ENCODE measurements at places on chromosomes 2 and 18.
A peak's percentile ranks its signal among the peaks of the same experiment; 100 is the strongest.

DNA sequence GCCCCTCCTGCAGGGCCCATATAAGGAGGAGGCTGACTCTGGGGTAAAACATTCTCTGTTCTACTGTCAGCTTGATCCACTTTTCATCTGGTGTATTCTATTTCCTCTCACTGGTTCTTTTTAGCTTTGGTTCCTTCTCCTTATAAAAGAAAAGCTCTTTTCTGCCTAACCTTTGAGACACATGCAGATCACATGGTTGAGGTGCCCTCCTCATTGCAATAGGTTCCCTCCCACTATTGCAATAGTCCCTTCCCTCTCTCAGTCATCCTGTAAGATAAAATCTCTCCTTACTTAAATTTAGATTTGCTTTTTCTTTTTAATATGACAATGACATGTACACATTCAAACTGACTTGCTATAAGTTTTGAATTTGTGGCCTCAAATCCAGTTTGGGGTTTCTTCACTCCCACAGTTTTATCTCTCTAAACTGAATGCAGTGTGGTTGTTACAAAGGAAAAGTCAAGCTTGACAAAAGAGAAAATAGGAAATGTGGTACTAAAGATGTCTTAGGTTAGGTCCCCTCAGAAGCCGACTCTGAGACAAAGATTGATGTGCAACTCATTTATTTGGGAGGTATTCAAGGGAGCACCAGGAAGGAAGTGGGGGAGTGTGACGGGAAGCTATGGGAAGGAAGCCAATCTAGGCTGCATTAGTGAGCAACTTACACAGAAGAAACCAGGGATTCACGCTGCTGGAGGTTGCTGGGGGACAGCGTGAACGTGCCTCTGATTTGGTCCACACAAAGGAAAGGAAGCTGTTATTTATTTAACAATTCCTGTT, 127.6 kb upstream of the LINC00305 start:
- H3K4me3 ChIP-seq: no peak overlapping the region
- DNase-seq: no peak
- H3K36me3 ChIP-seq: no peaks in the 10 kb centered on the region
- H3K27ac ChIP-seq: no peak overlapping the region

- H3K4me1 ChIP-seq: no peaks in the 10 kb centered on the region
- no peak for DNase-seq
- no peaks in the 10 kb centered on the region for H3K27me3 ChIP-seq
- H3K4me3 ChIP-seq: no peak overlapping the region
- no peaks in the 10 kb centered on the region for H3K36me3 ChIP-seq
Measured at GRCh38 chr18:25658476-25658875, 306.5 kb upstream of the ZNF521 start.

DNA sequence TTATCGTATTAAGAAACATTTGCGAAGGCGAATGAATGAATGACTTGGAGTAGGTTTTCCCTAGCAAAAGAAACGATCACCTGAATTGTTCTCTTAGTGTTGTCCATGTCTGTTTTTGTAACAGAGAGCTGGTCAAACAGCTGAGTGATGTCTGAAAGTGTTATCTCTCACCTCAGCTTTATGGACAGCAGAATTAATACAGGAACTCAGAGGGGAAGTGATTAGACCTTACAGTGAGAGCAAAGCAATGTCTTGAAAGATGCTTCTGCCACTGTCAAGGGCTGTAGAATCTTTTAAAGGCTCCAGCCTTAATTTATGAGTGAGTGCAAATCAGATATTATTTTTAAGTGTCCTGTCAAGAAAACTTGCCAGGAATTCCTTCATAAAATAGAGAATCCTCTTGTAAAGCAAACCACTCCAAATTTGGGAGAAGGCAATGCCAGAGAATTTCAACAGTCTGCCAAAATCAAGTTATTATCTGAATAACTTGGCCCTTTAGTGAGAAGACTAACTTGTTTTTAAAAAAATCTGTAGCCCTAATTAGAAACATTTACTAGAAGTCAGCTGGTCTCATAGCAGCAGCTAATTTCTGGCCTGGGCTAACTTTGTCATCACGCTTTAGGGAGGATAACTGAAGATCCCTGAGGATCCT, 60.7 kb downstream of the CDC42EP3 start:
- peak overlapping the region; percentile 82 for H3K27ac ChIP-seq
- H3K4me1 ChIP-seq: peaks cover 22% of the 10 kb centered on the region
- no peaks in the 10 kb centered on the region for H3K27me3 ChIP-seq
- H3K4me3 ChIP-seq: no peak overlapping the region

GRCh38 chr18:13265008-13265910, 46.7 kb downstream of the LDLRAD4 start:
- H3K4me3 ChIP-seq: no peak overlapping the region
- H3K27ac ChIP-seq: no peak overlapping the region
- no peaks in the 10 kb centered on the region for H3K27me3 ChIP-seq
- no peaks in the 10 kb centered on the region for H3K36me3 ChIP-seq

GRCh38 chr2:207483477-207483876, 46.3 kb upstream of the CREB1 start:
- peak overlapping the region; percentile 48 for H3K27ac ChIP-seq
- no peak for DNase-seq
- peaks cover 3% of the 10 kb centered on the region for H3K4me1 ChIP-seq
- no peak overlapping the region for H3K4me3 ChIP-seq
- no peaks in the 10 kb centered on the region for H3K36me3 ChIP-seq

DNA sequence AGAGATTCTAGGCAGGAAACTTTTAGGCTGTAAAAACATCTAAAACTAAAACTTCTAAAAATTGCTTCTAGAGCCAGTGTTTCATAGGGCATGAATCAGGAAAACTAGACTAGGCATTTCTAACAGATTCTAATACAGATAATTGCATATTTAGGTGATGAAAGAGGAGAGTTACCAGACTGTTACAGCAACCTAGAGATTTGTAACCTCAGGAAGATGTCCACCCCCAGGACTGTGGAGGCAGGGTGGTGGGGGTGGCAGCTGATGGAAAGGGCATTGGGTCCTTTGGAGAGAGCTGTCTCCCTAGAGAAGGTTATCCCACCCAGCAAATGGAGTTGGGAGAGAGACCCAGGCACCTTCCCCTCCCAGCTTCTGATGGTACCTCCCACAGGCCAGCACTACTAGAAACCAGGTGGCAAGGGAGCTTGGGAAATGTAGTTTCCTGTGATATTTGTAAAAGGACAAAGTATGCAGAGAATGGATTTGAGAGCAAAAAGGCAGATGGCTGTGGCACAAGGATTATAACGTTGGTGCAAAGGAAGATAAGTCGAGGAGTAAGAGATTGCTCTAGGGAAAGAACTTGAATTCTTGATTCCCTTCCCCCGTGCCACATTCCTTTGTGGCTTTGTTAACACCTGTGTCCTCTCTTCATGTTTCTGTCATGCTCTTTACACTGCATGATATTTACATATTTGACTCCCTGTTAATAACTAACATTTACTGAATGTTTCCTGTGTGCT, 75.6 kb upstream of the MGAT5 start:
- H3K27ac ChIP-seq: peak overlapping the region; percentile 73
- no peaks in the 10 kb centered on the region for H3K36me3 ChIP-seq
- H3K4me3 ChIP-seq: no peak overlapping the region

Data from SK-N-SH (cell line).